Activated CD4-positive, alpha-beta T cell treated with anti-CD3 and anti-CD28 coated beads, Interleukin-2, amount 50 U/mL, for 24 hours (primary cell): ENCODE measurements at places on chromosomes 1 and 21.

- DNase-seq = peak; percentile 21
These were observed 392 bp upstream of the TAGLN2 start for GRCh38 chr1:159925719-159926078.

- no peak for DNase-seq
These were observed 432.3 kb downstream of the LRRIQ3 start for GRCh38 chr1:73765551-73766233.

- DNase-seq = no peak
These were observed 291.2 kb downstream of the PTPRC start for GRCh38 chr1:198929961-198930599.

DNA sequence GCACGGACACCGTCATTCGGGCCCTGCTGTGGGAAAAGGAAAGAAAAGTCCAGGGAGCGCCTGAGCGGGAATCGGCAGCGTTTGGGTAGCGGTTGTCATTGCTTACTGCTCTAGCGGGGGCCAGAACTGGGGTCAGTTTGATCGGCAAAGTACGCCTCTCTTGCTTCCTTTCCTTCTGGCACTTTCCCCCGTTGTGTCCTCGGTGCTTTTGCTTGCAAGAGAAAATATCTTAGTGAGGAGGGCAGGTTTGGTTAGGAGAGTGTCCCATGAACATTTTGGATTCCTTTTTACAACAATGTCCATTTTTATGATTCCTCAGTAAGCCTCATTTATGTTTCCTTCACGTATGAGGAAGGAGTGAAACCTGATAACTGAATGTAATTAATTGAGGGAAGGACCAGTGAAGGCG lies 670 bp downstream of the ST3GAL3 start:
- DNase-seq = no peak

DNA sequence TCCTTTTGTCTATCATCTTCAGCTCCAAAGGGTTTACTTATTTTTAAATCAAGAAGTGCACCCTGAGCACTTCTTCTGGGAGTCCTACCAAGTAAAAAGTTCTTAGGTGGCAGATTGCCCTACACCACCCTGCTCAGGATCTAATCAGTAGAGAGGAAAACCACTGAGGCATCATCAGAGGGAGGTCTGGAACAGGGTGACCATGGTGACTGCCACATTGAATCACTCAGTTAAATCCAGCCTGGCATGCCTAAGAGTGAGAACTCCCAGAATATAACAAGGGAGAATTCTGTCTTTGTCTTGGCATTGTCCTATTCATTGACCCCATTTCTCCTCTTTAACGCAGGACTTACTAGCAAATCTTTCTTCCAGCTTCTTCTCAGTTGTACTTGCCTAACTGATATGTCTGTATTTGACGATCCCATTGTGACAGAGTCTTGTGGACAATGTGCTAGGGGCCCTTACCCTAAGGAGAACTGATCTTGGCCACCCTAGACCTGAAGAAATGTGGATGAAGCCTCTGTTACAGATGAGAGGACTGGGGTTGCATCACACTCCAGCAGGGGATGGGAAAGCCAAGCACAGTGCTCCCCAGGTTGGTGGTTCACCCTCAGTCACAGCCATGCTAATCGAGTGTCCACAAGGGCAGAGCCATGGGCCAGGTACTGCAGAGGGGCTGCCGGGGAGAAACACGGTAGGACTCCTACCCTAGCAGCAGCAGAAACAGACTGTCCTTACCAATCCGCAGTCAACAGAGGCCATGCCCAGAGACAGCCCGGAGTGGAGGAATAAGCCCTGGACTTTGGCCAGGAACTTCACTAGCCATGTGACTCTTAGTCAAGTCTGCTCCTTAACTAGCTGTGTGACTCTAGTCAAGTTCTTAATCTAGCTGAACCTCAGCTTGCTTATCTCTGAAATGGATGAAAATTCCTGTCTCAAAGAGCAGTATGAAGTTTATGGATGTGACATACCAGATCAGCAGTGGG lies 15.4 kb downstream of the PKP1 start:
- DNase-seq = no peak
